Left lung (tissue), 14 donors: ENCODE measurements at places on chromosomes 7 and 10. TPM values are rescaled to one million over a fixed set of nuclear protein-coding genes. Genes with fewer than 3 reads are reported as not detected.

DNA sequence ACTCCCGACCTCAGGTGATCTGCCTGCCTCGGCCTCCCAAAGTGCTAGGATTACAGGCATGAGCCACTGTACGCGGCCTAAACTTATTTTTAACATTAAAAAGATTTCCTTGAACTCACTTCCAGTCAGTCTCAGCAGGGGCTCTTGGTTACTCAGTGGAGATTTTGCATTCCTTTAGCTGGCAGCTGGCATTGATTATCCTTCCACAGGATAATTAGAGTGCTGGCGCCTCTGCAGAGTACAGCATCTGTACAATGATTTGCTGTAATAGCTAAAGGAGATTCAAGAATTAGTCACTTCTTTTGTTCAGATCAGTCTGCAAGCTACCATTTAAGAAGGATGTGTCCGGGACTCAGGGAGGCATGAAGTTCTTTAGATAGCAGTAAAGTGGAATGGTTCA is 125.0 kb upstream of the NPY start:
- DNase-seq = no peak

The MINDY4 gene
- 56.0 TPM for polyA plus RNA-seq

The SYCE1 gene
- not detected for polyA plus RNA-seq

The GDF2 gene
- 0.20 TPM for polyA plus RNA-seq

DNA sequence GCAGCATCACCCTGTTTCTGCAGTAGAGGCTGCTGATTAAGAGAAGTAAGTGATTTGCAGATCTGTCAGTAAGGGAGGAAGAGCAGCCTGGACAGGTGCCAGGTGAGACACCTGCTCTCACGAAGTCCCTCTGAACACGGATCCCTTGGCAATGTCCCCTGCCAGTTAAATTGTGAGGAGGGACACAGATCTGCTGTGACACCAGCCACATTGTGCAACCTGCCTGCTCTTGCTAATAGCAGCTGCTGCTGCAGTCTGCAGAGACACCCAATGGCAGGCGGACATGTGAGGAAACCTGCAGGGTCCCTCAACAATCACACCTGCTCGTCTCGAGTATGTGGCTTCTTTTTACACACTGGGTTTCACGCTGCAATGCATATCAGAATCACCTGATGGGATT is 31.9 kb downstream of the ANXA11 start:
- no peak for DNase-seq

DNA sequence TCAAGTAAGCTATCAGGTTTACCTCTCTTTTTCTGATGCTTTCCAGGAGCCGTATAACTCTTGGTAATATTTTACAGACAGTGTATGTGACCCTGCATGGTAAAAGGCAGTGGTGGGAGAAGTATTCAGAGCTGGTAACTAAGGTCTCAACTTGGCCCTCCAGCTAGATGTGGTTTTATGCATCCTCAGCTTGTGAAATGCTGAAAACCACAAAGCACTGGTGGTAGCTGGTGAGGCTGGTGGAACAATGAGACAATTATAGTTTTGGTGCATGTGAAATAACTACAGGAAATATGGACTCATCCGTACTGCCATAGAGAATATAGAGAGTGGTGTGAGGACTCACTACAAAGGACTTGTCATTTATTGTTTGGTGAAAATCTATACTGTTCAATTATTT is 383.0 kb upstream of the PCDH15 start:
- no peak for DNase-seq

The DLX5 gene
- polyA plus RNA-seq = 16.0 TPM

- no peak for DNase-seq
Observed at GRCh38 chr10:35377050-35377728, 40.9 kb downstream of the CCNY start.

The LRIT1 gene
- polyA plus RNA-seq = not detected

- DNase-seq = no peak
Observed at GRCh38 chr10:120632942-120633341, 175.9 kb downstream of the PLPP4 start.

- no peak for DNase-seq
Observed at GRCh38 chr7:44536090-44536489, 5.0 kb downstream of the NPC1L1 start.

GRCh38 chr7:68269405-68269804 is 1272.8 kb downstream of the TYW1 start:
- peak; percentile 17 for DNase-seq

- no peak for DNase-seq
Observed at GRCh38 chr10:23345861-23346260, 1.3 kb upstream of the C10orf67 start.

- DNase-seq = peak; percentile 37
Observed at GRCh38 chr10:64574371-64574770, 1053.2 kb downstream of the REEP3 start.

GRCh38 chr7:64802699-64803098 is 8.5 kb downstream of the ZNF138 start:
- no peak for DNase-seq

The VWC2 gene
- 0.01 TPM for polyA plus RNA-seq

DNA sequence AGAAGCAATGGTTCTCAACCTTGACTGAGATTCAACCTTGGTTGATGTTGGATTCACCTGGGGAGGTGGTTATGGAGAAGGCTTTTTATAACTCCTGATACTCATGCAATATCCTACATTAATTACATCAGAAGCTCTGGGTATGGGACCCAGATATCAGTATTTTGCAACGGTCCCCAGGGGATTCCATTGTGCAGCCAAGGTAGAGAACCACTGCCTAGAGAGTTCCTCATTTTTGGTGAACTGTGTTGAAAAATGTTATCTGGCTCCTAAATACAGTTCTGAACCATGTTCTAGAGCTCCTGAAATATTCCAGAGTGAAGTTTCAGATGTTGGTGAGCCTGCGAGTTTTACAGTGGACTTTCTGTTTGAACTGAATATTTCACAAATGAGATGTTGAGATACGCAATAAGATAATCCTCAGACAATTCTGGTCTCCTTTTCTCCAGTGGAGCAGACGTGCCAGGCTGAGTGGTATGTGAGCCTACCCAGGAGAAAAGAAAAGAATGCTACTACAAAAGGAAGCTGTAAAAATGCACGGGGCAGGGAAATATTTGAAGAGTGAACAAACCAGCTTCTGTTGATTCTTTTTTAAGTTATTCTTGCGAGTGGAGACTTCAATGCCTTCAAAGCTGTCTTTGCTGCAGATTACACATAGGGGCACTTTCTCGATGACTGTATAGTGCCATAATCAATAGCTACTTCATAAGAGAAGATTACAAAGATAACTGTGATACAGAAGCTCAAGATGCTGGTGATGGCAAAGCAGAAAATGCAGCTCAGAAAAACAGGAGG is 13.6 kb upstream of the C10orf120 start:
- DNase-seq = no peak

DNA sequence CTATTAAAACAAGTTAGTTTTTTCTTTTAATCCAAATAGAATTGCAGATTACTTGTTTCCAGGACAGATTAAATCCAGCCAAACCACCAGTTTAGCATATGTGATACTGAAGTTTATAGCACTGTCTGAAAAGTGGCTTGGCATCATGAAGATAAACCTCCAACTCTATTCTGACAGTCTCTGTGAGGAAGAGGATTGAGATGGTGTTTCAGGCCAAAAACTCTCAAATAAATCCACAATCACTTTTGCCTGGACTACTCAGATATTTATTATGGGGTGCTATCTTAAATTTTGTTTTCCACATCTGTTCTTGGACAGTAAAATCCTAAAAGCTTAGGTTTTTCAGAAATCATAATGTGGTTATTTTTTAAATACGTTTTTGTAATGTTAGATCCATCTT is 161.7 kb upstream of the SEMA3C start:
- no peak for DNase-seq

The HERPUD2 gene
- polyA plus RNA-seq = 41.2 TPM

GRCh38 chr10:124225029-124225466 is 131.7 kb upstream of the CHST15 start:
- no peak for DNase-seq

DNA sequence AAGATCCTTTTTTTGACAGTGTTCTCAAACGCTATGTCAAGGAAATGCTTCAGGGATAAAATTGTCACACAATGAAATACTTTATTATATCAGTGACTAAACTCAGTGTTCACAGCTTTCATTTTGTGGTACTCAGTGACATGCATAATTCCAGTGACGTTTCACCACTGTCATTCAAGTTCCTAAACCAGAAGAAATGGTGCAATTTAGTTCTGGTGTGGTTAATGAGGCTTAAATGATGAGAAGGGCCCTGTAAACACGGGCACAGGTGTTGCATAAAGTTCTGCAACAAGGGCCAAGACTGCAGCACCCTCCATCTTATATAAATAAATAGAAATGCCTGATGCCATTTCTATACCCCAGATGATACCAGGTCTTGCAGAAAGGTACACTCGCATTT is 1247.1 kb downstream of the GATA3 start:
- DNase-seq = no peak

- DNase-seq = no peak
Observed at GRCh38 chr7:46930366-46930765, 651.5 kb downstream of the TNS3 start.
